Stimulated activated CD4-positive, alpha-beta T cell treated with anti-CD3 and anti-CD28 coated beads, Interleukin-2, amount 100 ng/mL, for 24 hours (primary cell): ENCODE measurements at places on chromosomes 7 and 10.

- no peak for DNase-seq
Observed at GRCh38 chr10:29783201-29783947, 148.6 kb upstream of the SVIL start.

DNA sequence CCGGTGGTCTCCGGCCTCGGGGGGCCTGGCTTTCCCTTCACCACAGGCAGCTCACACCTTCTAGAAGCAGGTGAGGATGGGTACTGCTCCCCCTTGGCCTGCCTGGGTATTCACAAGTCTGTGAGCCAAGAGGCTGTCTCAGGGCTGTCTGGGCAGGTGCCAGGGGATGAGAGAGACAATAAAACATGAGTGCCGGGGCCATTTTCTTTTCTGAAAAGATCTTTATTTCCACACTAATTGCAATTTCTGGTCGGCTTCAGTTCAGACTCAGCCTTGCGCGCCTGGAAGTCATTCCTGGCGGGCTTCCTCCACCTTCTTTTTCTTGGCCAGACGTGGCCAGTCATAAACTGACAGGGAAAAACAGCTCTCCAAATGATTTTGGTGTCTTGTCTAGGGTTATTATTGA is 171.2 kb downstream of the ARHGAP12 start:
- DNase-seq, result no peak

DNA sequence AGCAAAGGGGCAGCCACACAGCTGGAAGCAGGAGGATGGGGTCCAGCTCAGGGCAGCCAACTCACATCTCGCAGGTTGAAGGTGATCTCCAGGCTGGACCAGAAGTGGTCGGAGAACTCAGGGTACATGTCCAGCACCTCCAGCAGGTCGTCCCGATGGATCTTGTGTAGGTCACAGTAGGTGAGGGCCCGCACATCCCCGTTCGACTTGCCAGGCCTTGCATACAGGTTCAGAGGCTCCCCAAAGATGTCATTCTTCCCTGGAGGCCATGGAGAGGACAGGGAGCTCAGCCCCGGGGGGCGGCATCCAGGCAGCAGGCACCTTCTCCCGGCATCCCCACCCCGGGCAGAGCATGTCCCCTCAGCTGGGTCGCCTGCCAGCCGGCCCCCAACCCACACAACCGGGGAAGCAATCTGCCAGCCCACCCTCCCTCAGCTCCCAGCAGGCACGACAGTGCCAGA is 29.3 kb downstream of the KCNH2 start:
- no peak for DNase-seq

GRCh38 chr7:84595026-84595425 is 400.4 kb upstream of the SEMA3A start:
- no peak for DNase-seq

DNA sequence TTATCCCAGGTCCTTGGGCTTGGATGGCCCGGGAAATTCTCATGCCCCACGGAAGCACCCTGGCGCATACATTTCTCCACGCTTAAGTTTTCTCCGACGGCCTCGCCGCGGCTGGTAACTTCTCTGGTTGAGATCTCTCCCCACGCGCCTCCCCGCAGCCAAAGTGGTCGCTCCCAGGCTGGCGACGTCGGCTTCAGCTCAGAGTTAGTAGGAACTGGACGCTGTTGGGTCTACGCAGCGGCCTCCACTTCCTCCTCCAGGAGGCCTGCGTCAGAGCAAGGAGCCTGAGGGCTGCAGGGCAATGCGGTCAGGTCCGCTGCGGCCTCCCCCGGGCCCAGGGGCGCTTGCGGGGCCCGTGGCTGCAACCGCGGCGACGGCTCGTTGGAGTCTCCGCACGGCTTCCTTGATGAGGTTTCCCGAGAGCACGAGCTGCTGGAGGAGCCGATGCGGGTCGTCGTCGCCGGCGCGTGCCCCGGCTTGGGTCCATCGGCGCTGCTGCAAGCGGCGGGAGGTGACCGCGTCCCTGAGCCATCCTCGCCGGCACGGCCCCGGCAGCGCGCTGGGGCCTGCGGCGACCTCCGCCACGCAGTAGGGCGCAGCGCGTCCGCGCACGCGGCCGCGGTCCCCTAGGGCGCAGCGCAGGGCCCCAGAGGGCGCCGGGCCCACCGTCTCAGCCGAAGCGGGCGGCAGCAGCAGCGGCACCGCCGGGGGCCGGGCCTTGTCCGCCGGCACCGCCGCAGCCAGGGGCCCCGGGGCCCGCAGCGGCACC is 744 bp downstream of the FRAT2 start:
- peak; percentile 41 for DNase-seq

DNA sequence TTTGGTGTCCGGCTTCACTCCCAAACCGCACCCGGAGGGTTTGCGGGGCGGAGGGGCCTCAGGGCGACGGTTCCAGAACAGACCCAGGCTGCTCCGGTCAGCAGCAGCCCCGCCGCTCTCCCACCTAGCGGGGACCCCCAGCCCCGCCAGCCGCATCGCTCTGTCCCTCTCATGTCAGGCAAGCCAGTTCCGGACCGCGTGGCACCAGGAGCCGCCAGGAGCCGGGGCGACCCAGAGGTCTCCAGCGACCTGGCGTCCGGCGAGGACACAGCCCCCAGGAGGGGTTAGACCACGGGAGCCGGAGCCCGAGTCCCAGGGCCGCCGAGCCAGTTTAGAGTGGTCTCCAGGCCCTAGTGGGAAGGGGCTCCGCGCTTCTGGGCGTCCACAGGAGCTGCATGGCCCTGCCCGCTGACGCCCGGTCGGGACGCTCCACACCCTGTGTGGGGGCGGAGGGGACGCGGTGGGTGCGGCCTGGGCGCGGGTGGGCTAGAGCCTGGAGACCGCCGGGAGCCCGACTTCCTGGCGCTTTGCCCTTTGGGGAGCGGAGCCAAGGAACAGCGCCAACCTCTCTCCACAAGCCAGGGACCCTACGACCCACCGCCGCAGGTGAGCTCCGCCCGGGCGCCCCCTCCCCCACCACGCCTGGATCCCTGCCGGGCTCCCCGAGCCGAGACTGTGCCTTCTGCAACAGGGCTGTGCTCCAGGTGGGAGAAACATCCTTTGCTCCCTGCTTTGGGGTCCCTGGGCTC is 43.4 kb downstream of the ZNF117 start:
- no peak for DNase-seq

GRCh38 chr7:122520971-122521555 is 177.9 kb downstream of the RNF133 start:
- DNase-seq, result no peak

DNA sequence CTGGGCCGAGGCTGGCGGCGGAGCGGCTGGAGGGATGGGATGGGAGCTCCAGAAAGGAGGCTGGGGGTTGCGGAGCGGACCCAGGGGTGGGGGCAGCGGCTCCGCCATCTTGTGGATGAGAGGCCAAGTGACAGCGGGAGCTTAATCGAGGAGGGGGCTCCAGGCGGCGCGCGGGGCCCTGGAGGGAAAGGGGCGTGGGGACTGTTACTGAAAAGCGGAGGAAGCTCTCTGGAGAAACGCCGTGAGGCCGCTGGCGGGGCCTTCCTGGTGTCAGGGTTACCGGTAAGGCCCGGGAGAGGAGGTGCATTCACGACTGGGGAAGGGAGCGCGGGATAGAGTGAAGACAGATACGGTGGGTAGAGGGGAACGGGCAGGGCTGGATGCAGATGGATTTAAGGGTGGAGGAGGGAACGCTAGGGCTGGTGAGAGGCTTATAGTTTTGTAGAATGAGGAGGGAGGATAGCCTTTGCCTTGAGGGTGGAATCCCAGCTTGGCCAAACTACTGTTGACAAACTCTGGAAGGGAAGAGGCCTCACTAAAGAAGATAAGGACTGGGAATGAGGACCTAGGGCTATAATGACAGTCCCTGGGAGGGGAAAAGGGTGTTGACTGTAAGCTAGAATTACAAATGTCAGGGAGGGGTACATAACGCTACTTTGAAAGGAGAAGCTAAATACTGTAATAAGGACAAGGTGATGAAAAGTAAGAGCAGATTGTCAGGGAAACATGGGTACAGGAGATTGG is 535 bp downstream of the BTRC start:
- peak; percentile 50 for DNase-seq

DNA sequence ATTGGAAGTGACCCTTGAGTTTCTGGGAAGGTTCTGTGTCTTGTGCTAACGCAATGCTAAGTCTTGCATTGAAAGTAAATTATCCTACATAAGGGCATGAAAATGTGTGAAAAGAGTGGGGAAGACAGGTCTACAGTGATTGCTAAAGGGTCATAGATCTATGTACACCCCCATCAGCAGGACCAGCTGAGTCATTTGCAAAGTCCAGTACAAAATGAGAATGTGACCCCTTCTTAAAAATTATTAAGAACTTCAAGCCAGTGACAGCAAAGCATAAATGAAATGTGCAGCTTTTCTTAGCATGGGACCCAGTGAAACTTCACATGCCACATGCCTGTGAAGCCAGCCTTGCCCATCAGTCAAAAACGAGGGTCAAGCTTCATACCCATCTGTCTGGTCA is 640.7 kb upstream of the MKI67 start:
- DNase-seq, result no peak

DNA sequence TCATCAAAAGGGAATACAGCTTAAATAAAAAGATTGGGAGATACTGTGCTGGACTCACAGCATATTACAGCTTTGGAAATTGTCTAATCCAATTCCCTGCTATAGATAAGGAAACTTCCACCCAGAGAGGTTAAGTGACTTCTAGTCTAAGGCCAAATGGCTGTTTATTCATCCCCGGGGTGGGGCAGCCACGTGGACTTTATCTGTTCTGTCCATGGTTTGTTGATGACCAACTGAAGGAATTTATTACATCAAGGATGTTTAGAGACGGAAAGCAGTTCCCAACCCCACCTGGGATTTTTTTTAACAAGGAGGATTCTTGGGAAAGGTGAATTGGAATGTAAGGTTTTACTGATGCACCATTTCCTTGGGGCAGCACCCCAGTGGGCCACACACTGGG is 88.6 kb downstream of the ATXN7L1 start:
- no peak for DNase-seq

GRCh38 chr7:107291434-107291833 is 122.6 kb downstream of the HBP1 start:
- no peak for DNase-seq

DNA sequence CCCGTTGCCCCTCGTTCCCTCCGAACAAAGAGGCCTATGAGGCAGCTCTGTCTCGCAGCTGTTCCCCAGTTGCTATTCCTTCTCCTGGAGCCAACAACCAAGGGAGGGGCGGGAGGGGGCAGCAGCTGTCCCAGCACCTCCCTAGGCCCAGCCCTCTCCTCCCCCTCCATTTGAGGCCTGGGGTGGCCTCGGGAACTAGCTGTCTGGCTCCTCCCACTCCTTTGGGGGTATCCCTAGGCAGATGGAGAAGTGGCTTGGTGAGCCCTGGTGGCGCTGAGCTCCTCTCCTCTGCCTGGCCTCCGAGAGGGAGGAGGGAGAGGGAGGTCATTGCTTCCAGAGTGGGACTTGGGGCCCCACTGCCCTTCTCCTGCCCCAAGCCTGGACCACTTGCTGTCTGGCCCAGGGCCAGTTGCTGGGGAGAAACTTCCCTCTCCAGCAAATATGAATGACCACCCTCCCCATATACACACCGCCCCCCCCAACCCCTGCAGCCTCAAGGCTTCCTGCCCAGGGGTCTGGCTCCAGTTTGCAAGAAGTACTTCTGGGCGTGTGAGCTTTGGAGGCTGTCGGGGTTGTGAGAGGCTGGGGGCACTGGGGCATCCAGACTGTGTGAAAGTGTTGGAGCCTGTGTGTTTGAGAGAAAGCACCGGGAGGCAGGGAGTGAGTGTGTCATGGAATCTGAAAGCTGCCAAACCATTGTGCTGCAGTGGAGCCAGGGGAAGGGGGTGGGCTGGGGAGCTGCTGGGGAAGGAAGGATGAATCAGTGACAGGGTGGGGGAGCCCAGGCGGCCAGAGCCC is 3.1 kb downstream of the FLNC start:
- DNase-seq, result no peak

DNA sequence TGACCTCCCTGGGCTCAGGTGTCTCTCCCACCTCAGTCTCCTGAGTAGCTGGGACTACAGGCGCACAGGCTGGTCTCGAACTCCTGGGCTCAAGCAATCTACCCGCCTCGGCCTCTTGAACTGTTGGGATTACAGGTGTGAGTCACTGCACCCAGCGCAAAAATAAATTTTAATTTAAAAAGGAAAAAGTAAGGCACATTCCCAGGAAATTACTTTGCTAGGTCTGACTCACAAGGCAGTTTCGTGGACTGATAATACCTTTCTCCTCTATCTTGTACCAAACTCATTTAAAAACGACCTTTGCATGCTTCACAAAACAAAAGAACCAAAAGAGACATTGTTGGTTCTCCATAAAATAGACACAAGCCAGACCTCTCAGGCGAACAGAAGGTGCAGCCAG is 29.7 kb downstream of the PARP12 start:
- DNase-seq, result no peak

GRCh38 chr10:104122225-104123107 is 495 bp downstream of the SFR1 start:
- DNase-seq, result no peak

DNA sequence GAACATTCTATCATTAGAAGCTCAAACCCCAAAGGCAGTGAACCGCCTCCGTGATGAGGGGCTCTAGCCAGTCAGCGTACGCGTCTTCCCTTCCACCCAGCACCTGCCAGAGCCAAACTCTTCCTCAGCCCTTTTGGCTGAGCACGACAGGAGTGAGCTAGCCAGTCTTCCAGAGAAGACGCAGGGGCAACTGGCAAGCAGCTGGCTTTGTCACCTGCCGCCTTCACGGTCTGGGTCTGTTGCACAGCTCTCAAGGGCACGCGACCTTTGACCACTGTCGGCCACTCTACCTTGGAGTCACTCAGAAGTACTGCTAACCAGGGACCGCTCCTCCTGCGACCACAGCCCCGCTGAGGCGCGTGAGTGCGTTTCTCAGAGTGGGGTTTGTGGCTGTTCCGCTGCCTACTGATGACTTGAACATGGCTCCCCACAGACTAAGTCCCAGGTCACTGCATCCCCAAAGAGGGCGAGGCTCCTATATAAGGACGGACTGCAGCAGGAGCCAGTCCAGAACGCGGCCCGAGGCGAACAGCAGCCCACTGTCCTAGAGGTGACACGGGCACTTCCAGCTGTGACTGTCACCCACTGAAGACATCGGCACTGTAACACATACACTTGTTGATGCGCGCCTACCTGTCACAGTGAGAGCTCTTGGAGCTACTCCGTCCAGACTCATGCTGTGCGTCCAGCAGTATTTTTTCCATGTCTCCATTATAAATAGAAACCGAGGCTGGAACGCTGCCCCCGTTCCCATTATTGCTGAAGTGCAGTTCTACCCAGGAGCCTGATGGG is 8.4 kb downstream of the BNIP3 start:
- DNase-seq, result no peak

- no peak for DNase-seq
Observed at GRCh38 chr10:90658791-90659190, 199.0 kb downstream of the HTR7 start.
